ENCODE measurements at places on chromosomes 6 and 20. TPM values are rescaled to one million over a fixed set of nuclear protein-coding genes. Genes with fewer than 3 reads are reported as not detected.

ERGIC3 gene
- 242 TPM for total RNA-seq

CD109 gene
- 70.4 TPM for total RNA-seq

SLC29A1 gene
- total RNA-seq, result 40.5 TPM

SLC17A3 gene
- total RNA-seq, result 1.2 TPM

BTNL2 gene
- not detected for total RNA-seq

EYS gene
- total RNA-seq, result 0.11 TPM

RSPH4A gene
- total RNA-seq, result 0.12 TPM

OR12D3 gene
- not detected for total RNA-seq

HECA gene
- 2.3 TPM for total RNA-seq

ZC3H12D gene
- total RNA-seq, result 0.01 TPM

IRAK1BP1 gene
- total RNA-seq, result 0.84 TPM

OTOR gene
- total RNA-seq, result not detected

MARCKS gene
- total RNA-seq, result 11.1 TPM

LAMA5 gene
- 412 TPM for total RNA-seq

RCAN2 gene
- not detected for total RNA-seq

SNPH gene
- total RNA-seq, result 3.3 TPM

CST8 gene
- not detected for total RNA-seq

GSTA2 gene
- not detected for total RNA-seq

MLN gene
- total RNA-seq, result not detected

FKBP1C gene
- total RNA-seq, result 2.1 TPM

CPNE5 gene
- total RNA-seq, result 0.18 TPM

DPPA5 gene
- not detected for total RNA-seq

B3GALT4 gene
- total RNA-seq, result 1.0 TPM

SOBP gene
- 0.60 TPM for total RNA-seq

DEFB113 gene
- total RNA-seq, result not detected

ALDH5A1 gene
- 6.9 TPM for total RNA-seq

RIPPLY2 gene
- total RNA-seq, result 0.49 TPM

COL9A1 gene
- 0.06 TPM for total RNA-seq

ADAT2 gene
- 3.6 TPM for total RNA-seq

LATS1 gene
- total RNA-seq, result 7.4 TPM

GCNT2 gene
- 3.9 TPM for total RNA-seq

CPXM1 gene
- total RNA-seq, result not detected

SAMD3 gene
- total RNA-seq, result not detected

Measured in A549 treated with AZD2906 at 1 μM for 4 hours (cell line).